ENCODE measurements at places on chromosomes 5 and 9.

DNA sequence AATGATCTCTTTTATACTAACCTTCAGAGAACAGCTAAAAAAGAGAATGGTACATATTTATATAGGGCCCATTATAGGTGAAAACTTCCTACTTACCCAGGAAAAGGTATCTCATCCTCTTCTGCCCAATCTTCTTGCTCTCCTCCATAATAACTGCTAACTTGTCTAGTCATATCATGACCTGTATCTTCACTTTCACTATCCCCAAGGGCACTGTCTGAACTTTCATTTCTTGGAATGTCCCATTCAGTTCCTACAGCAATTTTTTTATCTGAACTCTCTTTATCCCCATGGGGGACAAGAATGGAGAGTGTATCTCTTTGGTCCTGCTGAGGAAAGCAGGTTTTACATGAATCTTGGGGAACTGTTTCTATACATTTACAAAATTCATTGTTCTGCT lies 36.4 kb upstream of the RAPGEF6 start:
- DNase-seq: no peak

DNA sequence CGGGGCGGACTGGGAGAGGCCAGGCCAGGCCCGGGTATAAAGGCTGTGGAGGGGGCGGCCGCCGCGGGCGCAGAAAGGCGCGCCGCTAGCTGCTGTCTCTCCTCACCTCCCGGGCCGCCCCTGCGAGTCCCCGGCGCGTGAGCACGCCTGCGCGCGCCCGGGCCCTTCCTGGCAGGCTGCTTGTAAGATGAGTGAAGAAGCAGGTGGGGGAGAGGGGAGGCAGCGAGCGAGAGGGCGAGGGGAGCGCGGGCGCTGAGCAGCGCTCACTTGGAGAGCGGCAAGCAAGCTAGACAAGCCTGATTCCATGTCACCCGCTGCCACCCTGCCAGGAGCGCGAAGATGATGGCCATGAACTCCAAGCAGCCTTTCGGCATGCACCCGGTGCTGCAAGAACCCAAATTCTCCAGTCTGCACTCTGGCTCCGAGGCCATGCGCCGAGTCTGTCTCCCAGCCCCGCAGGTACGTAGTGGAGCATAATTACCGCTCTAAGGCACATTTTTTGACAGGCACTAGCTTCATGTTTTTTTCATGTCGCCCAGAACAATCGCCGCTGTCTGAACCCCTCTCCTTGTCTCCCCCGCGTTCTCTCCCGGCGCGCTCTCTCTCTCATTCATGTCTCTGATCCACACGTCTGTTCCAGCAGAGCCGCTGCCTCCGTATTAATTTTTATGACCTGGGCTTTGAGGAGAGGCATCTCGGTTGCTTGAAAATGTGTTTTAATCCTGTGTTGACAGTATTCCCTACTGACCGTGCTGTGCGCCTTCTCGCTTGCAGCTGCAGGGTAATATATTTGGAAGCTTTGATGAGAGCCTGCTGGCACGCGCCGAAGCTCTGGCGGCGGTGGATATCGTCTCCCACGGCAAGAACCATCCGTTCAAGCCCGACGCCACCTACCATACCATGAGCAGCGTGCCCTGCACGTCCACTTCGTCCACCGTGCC lies at the start of gene POU4F3:
TSS of gene POU4F3 (plus strand) at position 66 of the 941 bp plus-strand sequence. CDS start at position 340, 274 bp downstream.
- DNase-seq: peak; percentile 87

GRCh38 chr5:139668064-139668880 lies 20.1 kb downstream of the CXXC5 start:
- peak; percentile 68 for DNase-seq

DNA sequence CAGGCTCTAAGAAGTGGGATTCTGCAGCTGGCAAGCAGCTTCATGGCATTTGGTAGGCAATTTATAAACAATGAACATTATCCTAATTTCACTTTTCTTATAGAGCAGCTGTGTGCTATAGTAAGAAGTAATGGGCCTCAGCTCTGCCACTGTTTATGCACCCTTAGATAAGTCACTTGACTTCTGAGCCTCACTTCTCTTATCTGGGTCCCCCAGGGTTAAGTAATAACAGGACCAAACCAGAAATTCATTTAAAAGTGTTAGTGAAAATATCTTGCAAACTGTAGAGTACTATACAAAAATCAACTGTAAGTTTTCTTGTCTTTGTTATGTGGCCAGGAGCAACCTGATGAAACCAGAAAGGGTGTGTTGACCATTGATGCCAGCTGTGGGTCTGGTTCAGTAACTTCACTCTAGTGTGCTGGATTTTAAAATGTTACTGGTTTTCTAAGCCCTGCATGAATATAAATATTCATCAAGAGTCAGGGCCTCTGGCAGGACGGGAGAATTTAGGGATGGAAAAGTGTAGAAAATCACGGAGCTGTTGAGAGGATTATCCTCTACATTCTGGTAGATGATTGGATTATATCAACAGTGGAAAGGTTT lies 24.2 kb downstream of the TNFAIP8 start:
- DNase-seq: no peak

- DNase-seq: no peak
Measured at GRCh38 chr9:99235926-99236634, 14.0 kb downstream of the SEC61B start.

- no peak for DNase-seq
Measured at GRCh38 chr5:37435261-37435660, 56.1 kb downstream of the WDR70 start.

GRCh38 chr5:78992146-78992545 lies 7.0 kb upstream of the ARSB start:
- DNase-seq: no peak

- peak; percentile 51 for DNase-seq
Measured at GRCh38 chr5:32170303-32171151, 3.6 kb downstream of the GOLPH3 start.

Data from NCI-H69 (cell line).